Skeletal muscle tissue (tissue), 5 donors: ENCODE measurements at places on chromosomes 1 and 21. TPM values are rescaled to one million over a fixed set of nuclear protein-coding genes. Genes with fewer than 3 reads are reported as not detected.

The UTS2 gene
- not detected for total RNA-seq

The SEMA4A gene
- total RNA-seq, result 4.2 TPM

The FAAH gene
- 13.6 TPM for total RNA-seq

The TCHH gene
- total RNA-seq, result not detected

The IGFN1 gene
- total RNA-seq, result 0.52 TPM

The ST6GALNAC3 gene
- 3.7 TPM for total RNA-seq

The HIVEP3 gene
- total RNA-seq, result 0.52 TPM

The MFSD2A gene
- 1.0 TPM for total RNA-seq

The HPCAL4 gene
- 0.52 TPM for total RNA-seq

The CDA gene
- not detected for total RNA-seq

The CFH gene
- 119 TPM for total RNA-seq

The RAB7B gene
- 6.3 TPM for total RNA-seq

The INSRR gene
- 0.52 TPM for total RNA-seq

The CFAP74 gene
- total RNA-seq, result under 0.01 TPM

The CREB3L4 gene
- 8.9 TPM for total RNA-seq

The ASCL5 gene
- total RNA-seq, result not detected

The RBM11 gene
- total RNA-seq, result not detected

The BTBD19 gene
- total RNA-seq, result 5.7 TPM

The ATP1A4 gene
- under 0.01 TPM for total RNA-seq

The CAPZB gene
- total RNA-seq, result 67.3 TPM

The BCL2L15 gene
- total RNA-seq, result under 0.01 TPM
